Stimulated activated CD4-positive, alpha-beta T cell treated with anti-CD3 and anti-CD28 coated beads, Interleukin-1b, Interleukin-23, amount 100 ng/mL, for 4 hours (primary cell): ENCODE measurements at places on chromosomes 7 and 10.

DNA sequence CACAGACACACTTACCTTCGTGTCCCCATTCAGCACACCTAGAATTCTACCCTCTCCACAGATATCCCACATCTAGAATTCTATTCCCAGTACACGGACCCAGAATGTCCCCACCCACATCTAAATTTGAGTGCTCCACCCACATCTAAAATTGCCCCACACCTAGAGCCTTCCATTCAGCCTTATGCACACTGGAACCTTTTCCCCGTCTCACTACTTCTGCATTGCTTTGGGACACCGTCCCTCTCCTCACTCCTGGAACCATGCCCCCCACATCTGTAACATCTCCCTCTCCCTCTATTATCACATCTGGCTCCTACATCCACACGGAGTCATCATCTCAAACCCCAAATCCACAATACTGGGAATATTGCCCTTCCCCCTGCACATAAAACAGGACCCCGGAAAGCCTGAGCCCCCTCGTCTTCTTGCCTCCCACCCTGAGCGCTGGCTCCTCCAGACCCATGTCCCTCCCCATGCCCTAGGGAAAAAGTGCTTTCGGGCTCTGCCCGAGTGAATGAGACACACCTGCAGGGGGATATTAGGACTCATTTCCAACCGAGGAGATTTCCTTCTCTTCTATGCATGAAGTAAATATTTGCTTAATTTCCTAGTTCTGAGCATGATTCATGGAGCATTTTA, 125.8 kb upstream of the UNC5B start:
- DNase-seq: no peak

DNA sequence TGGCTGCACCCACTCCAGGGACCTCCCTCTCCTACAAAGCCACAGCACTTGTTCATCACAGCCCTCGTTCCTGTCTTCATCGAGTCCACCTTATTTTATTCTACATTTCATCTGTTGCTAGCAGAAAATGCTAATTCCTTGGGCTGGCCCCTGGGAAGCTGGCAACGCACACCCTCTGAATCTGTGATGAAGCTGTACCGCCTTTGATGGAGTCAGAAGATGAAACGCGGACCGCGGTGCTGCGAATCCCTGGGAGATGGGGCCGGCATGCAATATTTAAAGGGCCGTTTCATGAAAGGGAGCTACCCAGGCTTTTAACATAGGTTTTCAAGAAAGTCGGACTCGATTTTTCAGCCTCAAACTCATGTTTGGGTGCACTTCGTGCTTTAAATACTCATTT, 88.5 kb downstream of the NPTX2 start:
- no peak for DNase-seq

DNA sequence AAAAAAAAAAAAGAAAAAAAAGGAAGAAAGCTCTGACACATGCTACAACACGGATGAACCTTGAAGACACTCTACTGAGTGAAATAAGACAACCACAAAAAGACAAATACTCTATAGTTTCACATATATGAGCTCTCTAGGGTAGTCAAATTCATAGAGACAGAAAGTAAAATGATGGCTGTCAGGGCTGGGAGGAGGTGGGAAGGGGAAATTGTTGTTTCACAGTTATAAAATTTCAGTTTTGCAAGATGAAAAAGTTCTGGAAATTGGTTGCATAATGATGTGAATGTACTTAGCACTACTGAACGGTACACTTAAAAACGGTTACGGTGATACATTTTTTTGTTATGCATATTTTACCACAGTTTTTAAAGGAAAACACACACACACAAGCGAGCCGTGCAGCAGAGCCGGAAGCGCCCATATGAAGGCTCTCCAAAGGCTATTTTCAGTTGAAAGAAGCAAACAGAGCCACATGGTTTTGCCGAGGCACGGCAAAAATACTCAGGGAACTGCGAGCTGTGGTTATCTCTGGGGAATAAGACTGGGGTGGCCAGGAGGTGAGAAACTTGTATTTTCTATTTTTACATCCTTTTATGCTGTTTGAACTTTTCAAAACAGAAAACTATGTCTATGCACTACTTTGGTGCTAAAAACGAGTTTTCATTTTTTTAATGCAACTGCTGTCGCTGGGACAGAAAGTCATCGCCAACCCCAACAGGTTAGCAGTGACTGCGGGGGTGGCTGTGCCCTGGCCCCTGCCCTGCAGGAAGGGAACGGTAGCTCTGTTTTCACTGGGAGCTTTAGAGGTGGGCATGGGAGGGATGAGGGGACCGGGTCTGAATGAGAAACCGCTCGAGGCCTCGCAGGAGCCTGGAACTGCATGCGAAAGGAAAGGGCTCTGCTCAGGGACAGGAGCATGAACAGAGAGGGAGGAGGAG, 132.9 kb downstream of the OAT start:
- DNase-seq: no peak

DNA sequence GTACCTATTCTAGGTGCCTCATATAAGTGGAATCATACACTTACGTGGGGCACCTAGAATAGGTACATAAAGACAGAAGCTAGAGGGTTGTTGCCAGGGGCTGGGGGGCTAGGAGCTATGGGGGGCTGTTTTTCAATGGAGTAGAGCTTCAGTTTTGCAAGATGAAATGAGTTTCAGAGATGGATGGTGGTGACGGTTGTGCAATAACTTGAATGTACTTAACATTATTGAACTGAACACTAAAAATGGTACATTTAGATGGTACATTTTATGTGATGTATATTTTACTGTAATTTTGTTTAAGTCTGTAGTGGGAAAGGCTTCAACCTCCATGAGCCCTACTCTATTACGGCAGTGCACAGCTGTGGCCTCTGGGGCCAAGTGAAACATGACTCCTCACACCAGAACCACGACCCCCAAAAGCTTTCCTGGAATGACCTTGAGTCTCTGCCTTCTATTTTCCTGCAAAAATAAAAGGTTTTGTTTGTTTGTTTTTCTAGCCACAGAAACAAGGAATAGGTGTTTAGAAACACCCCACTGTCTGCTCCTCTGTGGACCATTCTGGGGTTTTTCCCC, 147.3 kb upstream of the PLXNA4 start:
- no peak for DNase-seq

- DNase-seq: no peak
Observed at GRCh38 chr7:20665096-20665495, 49.6 kb downstream of the ABCB5 start.

DNA sequence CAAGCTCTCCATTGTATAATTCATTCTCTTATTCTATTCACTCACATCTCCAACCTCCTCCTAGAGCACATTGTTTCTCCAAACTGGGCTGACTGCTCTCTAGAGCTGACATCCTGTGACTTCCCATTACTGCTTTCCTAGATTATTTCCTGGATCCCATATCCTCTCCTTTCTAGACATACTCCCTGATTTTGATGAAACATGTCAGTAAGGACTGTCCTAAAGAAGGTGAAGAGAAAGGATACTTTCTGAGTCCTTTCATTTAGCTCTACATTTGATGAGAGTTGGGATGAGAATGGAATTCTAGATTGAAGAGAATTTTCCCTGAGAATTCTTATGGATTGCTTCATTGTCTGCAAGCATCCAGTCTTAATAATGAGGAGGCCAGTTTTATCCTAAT, 78.8 kb downstream of the CNNM2 start:
- no peak for DNase-seq

GRCh38 chr7:131619336-131620305, 63.2 kb upstream of the PODXL start:
- DNase-seq: no peak

DNA sequence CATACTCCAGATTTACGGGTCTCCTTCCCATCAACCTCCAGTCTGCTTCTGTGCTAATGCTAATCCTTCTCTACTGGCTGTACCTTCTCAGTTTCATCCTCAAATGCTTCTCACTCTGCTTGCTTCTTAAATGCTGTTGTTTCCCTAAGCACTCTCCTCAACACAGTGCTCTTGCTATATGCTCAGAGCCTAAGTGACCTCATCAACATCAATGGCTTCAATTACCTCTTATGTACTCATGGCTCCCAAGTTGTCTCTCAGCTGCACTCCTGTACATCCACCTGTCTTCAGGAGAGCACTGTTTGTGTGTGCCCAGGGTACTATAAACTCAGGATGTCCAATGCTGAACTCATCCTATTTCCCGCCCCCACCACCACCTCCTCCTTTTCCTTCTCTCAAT, 22.5 kb downstream of the ELAPOR2 start:
- DNase-seq: no peak

GRCh38 chr10:3481496-3481895, 303.5 kb downstream of the KLF6 start:
- no peak for DNase-seq

DNA sequence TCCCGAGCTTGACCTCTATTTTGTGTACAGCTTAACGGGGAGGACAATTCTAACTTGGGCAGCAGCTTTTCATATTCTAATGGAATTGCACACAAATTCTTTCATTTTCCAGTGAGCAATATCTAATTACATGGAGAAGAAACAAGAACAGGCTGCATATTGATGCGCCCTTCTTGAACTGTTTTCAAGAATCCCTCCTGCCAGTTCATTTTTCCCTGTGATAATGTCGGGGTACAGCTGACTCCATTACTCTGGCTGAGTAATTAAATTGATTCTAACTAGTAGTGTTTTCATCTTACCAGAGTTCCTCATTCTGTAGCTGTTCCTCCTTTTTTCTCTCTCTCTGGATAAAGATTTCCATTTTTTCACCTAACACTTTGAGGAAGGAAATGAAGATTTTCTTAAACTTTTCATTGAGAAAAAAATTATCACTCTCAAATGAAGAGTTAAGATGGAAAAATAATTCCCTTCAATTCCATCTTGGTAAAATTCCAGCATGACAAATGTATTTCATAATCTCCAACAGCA, 190.9 kb downstream of the FANK1 start:
- DNase-seq: no peak

DNA sequence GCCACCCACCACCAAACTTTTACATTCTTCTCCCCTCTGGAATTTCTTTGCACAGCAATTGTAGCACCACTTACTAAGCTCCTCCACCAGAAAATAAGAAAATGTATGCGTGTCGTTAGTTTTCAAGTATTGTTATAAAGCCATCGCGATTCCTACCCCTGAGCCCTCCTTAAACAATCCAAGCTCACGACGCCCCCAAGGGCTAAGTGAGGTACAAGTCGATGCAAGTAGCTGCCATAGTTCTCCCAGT, 1.3 kb downstream of the FRAT2 start:
- DNase-seq: no peak

GRCh38 chr7:71509381-71509780, 377.4 kb downstream of the GALNT17 start:
- no peak for DNase-seq

DNA sequence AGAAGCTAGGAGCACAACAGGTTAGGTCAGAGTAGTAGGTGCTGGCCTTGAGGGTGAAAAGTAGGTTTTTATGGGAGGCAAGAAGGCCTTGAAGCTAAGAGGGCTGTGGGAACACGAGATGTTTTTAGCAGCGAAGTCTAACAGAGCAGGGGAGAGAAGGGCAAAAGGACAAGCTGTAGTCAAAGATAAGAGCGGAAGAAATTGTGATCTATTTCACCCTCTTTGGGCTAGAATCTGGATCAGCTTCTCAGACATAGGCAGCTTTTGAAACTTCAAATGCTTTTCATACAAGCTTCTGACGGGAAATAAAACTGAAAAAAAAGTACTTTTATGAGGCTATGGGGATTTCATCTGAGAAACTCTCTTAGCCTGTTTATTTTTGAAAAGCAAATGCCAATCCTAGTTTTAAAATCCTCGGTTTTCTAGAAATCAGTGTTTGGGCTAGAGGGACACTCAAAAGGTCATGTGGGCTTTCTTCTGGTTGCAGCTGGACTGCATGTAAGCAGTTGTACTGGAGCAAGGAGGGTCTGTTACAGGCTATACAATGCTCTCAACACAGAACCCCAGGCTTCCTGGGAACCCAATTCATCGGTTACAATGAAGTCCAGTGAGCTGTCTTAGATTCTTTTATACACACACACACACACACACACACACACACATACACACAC, 83.6 kb downstream of the RNF216 start:
- no peak for DNase-seq
